ENCODE measurements at places on chromosomes 6 and 20. TPM values are rescaled to one million over a fixed set of nuclear protein-coding genes. Genes with fewer than 3 reads are reported as not detected.

Gene FKBP1C
- polyA plus RNA-seq: 1.6 TPM

Gene PDE7B
- polyA plus RNA-seq: 8.4 TPM

Gene RRAGD
- 49.1 TPM for polyA plus RNA-seq

GRCh38 chr6:1758076-1758679, 148.5 kb downstream of the FOXC1 start:
- no peak for DNase-seq

DNA sequence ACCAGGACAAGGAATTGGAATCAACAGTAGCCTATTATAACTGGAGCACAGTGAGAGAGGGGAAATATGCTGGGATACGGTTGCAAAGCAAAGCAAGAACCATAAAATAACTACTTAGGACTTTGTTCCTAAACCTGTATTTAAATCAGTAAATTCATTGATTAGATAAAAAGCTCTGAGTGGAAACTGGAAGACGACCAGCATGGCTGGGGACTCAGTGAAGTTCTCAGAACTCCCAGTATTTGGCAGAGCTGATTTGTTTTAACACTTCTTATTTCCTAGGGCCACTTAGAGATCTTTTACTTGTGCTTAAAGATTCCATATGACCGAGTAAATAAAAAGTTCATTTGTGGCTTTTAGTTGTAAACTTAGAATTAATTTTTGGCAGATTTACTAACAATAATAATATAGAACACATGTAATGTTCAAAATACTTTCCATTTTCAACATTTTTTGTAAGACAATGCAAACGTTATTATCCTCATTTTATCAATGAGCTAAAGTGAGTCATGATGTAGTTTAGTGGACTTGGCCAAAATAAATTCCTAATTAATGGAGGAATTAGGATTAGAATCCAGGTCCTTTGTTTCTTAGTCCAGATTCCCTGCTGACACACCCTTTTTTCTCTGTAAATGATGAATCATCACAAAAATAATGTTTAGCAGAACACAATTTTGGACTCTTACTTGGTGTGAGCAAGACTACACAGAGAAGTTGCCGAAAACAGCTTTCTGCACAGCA, 392.9 kb downstream of the GJA1 start:
- no peak for DNase-seq

Data from spinal cord (tissue), 10 donors.